ENCODE measurements at places on chromosomes 11 and 22.

GRCh38 chr11:19173004-19173689, 28.6 kb downstream of the CSRP3 start:
- no peak for DNase-seq
- peaks cover 10% of the 10 kb centered on the region for H3K36me3 ChIP-seq
- H3K4me3 ChIP-seq = no peak overlapping the region
- no peaks in the 10 kb centered on the region for H3K27me3 ChIP-seq

GRCh38 chr11:45073685-45074141, 72.7 kb upstream of the PRDM11 start:
- H3K4me1 ChIP-seq = no peaks in the 10 kb centered on the region
- H3K27ac ChIP-seq = no peak overlapping the region
- DNase-seq = no peak

GRCh38 chr11:64369440-64370421, 10.8 kb downstream of the RPS6KA4 start:
- H3K36me3 ChIP-seq = peaks cover 23% of the 10 kb centered on the region
- DNase-seq = no peak
- no peak overlapping the region for H3K4me3 ChIP-seq
- no peak overlapping the region for H3K27ac ChIP-seq

- DNase-seq = no peak
- H3K27ac ChIP-seq = no peak overlapping the region
- H3K36me3 ChIP-seq = no peaks in the 10 kb centered on the region
These were observed 4.7 kb downstream of the TBC1D10C start for GRCh38 chr11:67408437-67409200.

DNA sequence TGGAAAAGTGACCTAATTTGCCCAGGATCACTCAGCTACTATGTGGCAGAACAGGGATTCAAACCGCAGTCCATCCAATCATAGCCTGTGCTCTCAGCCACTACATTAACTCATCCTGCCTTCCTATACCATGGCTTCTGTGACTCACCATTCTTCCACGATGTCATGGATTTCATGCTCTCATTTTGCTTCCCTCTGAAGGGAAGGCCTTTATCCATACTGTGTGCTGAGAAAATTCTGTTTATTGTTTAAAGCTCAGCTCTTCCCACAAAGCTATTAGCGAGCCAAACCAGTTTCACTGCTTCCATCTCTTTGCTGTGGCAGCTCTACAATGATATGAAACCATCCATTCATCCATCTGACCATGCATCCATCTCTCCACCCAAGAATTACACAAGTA, 289.9 kb downstream of the TENM4 start:
- no peak overlapping the region for H3K27ac ChIP-seq
- H3K27me3 ChIP-seq = no peaks in the 10 kb centered on the region
- DNase-seq = no peak
- no peaks in the 10 kb centered on the region for H3K36me3 ChIP-seq
- no peaks in the 10 kb centered on the region for H3K4me1 ChIP-seq
- H3K4me3 ChIP-seq = no peak overlapping the region

DNA sequence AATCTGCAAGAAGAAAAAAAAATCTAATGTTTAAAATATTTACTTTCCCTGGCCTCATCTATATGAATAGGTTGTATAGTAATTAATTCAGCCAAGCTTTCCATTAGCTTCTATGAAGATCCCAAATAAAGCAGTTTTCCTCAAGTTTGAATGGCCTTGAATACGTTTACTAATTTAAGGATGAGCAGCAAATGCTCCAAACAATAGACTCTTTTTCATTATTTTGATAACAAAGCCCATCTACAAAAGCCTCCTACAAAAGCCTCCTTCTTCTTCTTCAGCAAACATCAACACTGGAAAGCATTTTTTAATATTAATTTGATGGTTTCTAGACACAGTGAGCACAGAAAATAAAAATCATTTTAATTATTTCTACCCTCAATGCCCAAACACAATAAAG, 1130.3 kb upstream of the CNTN5 start:
- no peak overlapping the region for H3K27ac ChIP-seq
- no peaks in the 10 kb centered on the region for H3K27me3 ChIP-seq
- no peak for DNase-seq
- no peaks in the 10 kb centered on the region for H3K36me3 ChIP-seq
- H3K4me1 ChIP-seq = no peaks in the 10 kb centered on the region

- H3K4me3 ChIP-seq = no peak overlapping the region
- H3K36me3 ChIP-seq = peaks cover 8% of the 10 kb centered on the region
- H3K27me3 ChIP-seq = no peaks in the 10 kb centered on the region
- peaks cover 3% of the 10 kb centered on the region for H3K4me1 ChIP-seq
- DNase-seq = no peak
These were observed 14.0 kb upstream of the EHD1 start for GRCh38 chr11:64892411-64892831.

- no peaks in the 10 kb centered on the region for H3K27me3 ChIP-seq
- no peak overlapping the region for H3K27ac ChIP-seq
- H3K36me3 ChIP-seq = no peaks in the 10 kb centered on the region
- peaks cover 6% of the 10 kb centered on the region for H3K4me1 ChIP-seq
- no peak for DNase-seq
- no peak overlapping the region for H3K4me3 ChIP-seq
These were observed 269.1 kb downstream of the TBC1D22A start for GRCh38 chr22:47031628-47031915.

GRCh38 chr11:44096360-44097185, 1.1 kb downstream of the EXT2 start:
- H3K27ac ChIP-seq = no peak overlapping the region
- peaks cover 10% of the 10 kb centered on the region for H3K4me1 ChIP-seq
- no peaks in the 10 kb centered on the region for H3K36me3 ChIP-seq
- peak overlapping the region; percentile 49 for H3K4me3 ChIP-seq
- H3K27me3 ChIP-seq = peaks cover 18% of the 10 kb centered on the region

DNA sequence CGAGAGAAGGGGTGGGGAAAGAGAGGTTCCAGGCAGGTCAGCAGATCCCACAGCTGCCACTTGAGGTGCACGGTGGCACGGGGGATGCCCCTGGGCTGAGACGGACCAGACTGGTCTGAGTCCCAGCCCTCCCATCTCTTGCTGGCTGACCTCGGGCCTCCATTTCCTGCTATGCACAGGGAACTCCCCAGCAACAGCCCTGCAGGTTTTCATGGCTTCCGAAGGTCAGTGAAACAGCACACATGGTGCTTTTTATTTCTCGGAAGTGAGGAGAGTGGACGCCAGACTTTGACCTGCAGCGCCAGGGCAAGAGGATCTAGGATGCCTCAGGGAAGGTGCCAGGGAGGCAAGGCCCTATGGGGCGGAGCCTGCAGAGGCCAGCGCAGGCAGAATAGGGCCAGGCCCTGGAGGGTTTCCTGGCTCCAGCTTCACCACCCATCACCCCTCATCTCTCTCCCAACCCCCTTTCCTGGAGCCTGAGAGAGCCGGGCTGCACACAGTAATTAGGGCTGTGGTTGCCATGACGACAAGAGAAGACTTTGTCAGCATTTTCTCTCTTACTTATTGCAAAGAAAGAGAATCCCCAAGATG, 29.5 kb downstream of the SLC22A12 start:
- H3K27me3 ChIP-seq = no peaks in the 10 kb centered on the region
- no peaks in the 10 kb centered on the region for H3K4me1 ChIP-seq
- peak; percentile 20 for DNase-seq
- no peak overlapping the region for H3K4me3 ChIP-seq
- H3K27ac ChIP-seq = no peak overlapping the region

GRCh38 chr11:74307434-74307833, 4.0 kb downstream of the P4HA3 start:
- no peak overlapping the region for H3K4me3 ChIP-seq
- peaks cover 12% of the 10 kb centered on the region for H3K4me1 ChIP-seq
- no peaks in the 10 kb centered on the region for H3K27me3 ChIP-seq

GRCh38 chr11:18245396-18245795, 3.1 kb downstream of the SAA2 start:
- peaks cover 5% of the 10 kb centered on the region for H3K27me3 ChIP-seq
- H3K4me3 ChIP-seq = no peak overlapping the region
- no peak overlapping the region for H3K27ac ChIP-seq

GRCh38 chr11:81975261-81975900, 758.3 kb downstream of the FAM181B start:
- no peaks in the 10 kb centered on the region for H3K4me1 ChIP-seq
- H3K27me3 ChIP-seq = no peaks in the 10 kb centered on the region
- DNase-seq = no peak
- H3K4me3 ChIP-seq = no peak overlapping the region
- H3K27ac ChIP-seq = no peak overlapping the region

GRCh38 chr11:2097356-2097997, 41.7 kb downstream of the IGF2 start:
- no peaks in the 10 kb centered on the region for H3K36me3 ChIP-seq
- peaks cover 29% of the 10 kb centered on the region for H3K4me1 ChIP-seq
- peak; percentile 86 for DNase-seq

DNA sequence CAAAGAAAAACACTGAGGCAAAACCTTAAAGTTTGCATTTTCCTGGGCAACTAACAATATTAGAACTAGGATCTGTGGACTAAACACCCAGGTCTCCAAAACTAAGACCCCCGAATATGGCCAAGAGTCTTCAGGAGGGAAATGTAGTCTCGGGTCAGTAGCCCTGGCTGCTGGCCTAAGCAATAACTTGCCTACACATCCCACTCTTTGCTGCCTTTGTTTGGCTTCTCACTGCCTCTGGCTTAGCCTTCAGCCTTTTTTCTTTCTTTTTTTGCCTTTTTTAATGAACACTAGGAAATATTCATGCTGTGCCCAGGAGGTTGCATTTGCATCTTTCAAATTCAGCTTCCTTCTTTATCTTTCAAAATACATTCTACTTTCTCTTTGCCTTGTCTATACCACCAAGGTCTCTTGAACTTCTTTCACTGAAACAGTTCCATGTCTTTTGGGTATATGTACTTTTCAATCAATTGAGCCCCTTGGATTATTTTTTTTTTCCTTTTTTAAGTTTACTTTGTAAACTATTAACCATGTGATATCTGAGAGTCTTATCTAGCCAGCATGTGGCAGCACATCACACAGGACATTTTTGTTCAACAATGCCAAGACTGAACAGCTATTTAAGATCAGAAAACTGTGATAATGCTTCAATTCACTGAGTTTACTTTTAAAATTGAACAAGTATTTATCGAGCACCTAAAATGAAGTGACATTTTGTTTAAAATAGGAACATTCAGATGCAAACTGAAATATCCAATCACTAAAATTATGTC, 165.0 kb upstream of the TRPC6 start:
- no peaks in the 10 kb centered on the region for H3K4me1 ChIP-seq
- no peak for DNase-seq
- no peak overlapping the region for H3K27ac ChIP-seq
- peaks cover 3% of the 10 kb centered on the region for H3K27me3 ChIP-seq
- no peak overlapping the region for H3K4me3 ChIP-seq
- H3K36me3 ChIP-seq = no peaks in the 10 kb centered on the region

DNA sequence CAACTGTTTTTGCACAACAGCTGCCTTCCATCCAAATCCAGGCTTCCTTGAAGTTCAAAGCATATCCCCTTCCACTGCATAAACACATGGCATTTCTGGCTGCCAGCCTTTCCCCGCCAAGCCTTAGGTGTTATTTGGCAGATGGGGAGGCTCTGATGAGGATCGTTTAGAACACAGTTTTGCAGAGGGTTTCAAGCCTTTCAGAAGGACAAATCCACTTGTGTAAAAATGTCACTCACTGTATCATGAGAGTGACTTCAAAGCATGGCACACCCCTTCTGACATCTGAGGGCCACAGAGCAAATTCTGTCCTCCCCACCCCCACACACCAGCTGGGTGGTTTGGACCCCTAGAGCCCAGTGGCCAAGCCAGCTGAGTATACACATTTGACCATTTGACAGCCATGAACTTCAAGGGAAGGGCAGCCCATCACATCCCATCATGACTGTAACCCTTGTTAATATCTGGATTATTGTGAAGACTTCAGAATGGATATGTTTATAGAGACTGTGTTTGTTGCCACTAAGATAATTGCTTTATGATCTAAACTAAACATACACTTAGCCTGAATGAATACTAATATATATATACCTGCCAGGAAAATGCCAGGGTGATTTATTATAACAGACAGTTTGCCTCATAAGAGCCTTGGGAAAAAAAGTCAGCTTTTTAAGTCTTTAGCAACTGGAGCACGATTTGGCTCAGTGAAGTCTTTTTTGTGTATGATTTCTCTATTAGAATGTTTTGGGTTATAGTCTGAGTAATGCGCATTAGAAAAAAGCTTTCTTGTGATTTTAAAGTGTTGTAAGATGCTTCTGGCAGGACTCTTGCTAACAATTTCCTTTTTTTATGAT, 31.9 kb downstream of the FBLN1 start:
- no peaks in the 10 kb centered on the region for H3K27me3 ChIP-seq
- no peak overlapping the region for H3K4me3 ChIP-seq
- no peaks in the 10 kb centered on the region for H3K36me3 ChIP-seq
- no peaks in the 10 kb centered on the region for H3K4me1 ChIP-seq
- DNase-seq = no peak
- H3K27ac ChIP-seq = no peak overlapping the region

GRCh38 chr11:93614173-93614722, 47.2 kb upstream of the CEP295 start:
- no peaks in the 10 kb centered on the region for H3K36me3 ChIP-seq
- DNase-seq = no peak
- no peak overlapping the region for H3K27ac ChIP-seq

DNA sequence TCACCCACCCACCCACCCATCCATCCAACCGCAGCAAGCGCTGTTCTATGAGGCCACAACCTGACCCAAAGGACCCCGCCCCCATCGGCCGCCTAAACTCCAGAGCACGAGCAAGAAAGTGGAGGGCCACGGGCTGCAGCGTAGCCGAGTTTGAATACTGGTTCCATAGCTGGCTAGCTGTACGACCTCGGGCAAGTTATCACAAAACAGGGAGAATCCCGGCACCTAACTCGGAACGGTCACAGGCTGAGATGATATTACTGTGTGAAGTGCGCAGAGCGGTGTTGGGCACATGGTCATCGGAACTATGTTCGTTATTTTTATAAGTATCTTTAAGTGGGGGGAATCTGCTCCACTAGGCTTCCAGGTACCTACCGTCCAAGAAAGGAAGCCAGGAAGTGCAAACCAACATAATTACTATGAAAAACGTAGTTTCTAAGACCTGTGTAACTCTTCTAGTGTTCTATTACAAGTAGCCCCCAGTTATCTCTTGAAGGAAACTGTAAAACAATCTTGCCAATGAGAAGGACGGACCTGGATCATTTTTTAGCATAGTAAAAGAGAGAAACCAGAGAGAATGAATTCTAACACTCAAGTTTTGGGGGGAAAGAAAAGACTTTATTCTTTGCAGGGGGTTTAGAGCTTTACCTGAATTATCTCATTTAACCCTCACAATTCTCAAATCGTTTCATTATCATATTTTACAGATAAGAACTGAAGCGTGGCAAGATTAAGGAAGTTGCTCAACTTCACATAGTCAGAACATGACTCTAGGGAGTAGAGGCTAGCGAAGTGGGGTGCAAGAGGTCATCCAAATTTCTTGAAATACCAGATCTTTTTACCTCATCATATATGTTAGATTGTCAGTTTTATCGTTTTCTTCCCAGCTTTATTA, 663 bp upstream of the BUD13 start:
- H3K36me3 ChIP-seq = peaks cover 8% of the 10 kb centered on the region
- peaks cover 12% of the 10 kb centered on the region for H3K4me1 ChIP-seq
- peak overlapping the region; percentile 25 for H3K4me3 ChIP-seq
- DNase-seq = peak; percentile 63
- H3K27me3 ChIP-seq = no peaks in the 10 kb centered on the region

- no peaks in the 10 kb centered on the region for H3K4me1 ChIP-seq
- H3K27ac ChIP-seq = no peak overlapping the region
- H3K36me3 ChIP-seq = no peaks in the 10 kb centered on the region
- DNase-seq = no peak
These were observed 12.9 kb upstream of the POU2AF3 start for GRCh38 chr11:111285189-111286091.

- H3K4me1 ChIP-seq = peaks cover 14% of the 10 kb centered on the region
- DNase-seq = peak; percentile 95
- no peak overlapping the region for H3K4me3 ChIP-seq
- H3K36me3 ChIP-seq = no peaks in the 10 kb centered on the region
- H3K27me3 ChIP-seq = no peaks in the 10 kb centered on the region
These were observed 491.8 kb downstream of the ETS1 start for GRCh38 chr11:128095466-128095981.

Measured in endothelial cell of umbilical vein (primary cell).